ENCODE measurements at places on chromosomes 11 and 22.
A peak's percentile ranks its signal among the peaks of the same experiment; 100 is the strongest.

DNA sequence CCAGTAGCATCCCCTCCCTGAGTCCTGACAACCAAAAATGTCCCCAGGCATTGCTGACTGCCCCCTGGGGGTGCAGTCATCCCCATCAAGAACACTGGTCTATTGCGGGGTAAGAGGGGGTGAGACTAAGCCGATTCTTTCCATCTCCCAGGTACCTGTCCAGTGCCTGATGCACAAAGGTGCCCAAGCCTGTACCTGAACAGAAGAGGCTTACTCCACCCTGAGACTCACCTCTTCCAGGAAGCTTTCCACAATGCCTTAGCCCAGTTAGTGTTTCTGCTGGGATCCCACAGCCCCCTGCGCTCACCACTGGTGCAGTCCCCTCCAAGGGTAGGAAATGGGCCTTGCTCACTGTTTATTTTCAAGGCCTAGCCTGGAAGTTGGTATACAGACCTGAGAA is 22.9 kb downstream of the TPST2 start:
- no peak for DNase-seq

- no peak for DNase-seq
Observed at GRCh38 chr11:94593030-94593429, 25.9 kb downstream of the PIWIL4 start.

DNA sequence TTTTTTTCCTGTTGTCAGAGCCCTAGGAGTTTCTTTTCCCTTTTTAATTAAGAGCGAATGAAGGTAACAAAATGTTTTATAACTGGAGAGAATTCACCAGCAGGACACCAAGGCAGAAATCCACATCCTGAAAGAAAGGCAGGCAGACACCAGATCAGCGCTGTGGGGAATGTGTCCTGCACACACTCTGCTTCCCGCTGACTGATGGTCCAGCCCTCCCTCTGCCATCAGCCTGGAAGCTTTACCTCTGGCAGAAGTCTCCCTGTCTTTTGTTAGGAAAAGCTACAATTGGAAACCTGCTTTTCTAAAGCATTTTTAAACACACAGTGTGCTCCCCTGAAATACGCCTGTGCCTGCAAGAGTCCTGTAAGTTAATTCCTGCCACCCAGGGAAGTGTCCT is 638.5 kb downstream of the NTM start:
- DNase-seq: no peak

DNA sequence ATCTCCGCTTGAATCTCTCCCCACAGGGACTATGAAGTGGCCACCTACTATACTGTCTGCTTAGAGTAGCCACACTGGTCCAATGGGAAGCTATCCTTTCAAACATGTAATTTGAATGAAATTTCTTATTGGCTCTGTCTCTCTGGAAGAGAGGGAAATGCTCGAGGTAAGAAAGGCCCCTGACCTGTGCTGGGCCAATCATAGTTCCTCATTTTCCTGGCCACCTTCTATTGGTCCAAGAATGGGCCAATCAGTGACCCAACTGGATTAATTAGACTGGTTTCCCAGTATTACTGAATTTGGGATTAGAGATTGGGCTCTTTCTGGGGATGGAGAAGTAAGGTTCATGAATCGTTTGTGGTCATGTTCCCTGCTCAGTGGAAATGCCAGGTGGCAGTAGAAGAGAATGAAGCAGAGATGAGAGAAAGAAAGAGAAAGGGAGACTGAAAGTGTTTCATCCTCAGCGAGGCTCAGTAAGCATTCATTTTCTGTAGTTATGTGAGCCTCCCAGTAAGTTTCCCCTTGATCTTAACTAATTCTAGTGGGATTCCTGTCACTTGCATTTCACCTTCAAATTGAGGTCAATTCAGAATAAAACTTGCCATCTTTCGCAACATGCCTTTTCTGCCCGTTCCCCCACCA is 8.4 kb upstream of the MMP20 start:
- no peak for DNase-seq

GRCh38 chr22:22935546-22936157 is 48.0 kb downstream of the IGLL5 start:
- DNase-seq: no peak

DNA sequence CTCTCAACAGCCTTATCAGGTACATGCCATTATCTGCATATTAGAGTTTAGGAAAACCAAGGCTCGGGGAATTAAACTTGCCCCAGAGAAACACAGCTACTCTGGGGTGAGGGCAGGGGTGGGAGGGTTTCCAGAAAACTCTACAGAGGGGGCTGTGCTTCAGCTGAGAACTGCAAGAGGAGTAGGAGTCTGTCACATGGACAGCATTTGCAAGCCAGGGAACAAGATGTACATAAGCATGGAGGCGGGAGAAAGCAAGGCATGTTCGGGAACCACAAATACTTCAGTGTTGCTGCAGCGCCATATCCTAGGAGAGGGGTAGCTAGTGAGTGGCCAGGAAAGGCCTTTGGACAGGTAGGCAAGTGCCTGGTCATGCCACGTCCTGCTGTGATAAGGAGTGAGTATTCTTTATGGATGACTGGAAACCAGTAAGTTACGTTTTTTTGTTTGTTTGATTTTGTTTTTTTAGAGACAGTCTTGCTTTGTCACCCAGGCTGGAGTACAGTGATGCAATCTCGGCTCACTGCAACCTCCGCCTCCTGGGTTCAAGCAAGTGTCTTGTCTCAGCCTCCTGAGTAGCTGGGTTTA is 57.2 kb downstream of the GRAMD1B start:
- no peak for DNase-seq

- DNase-seq: no peak
Observed at GRCh38 chr11:133153031-133153430, 379.3 kb downstream of the OPCML start.

- no peak for DNase-seq
Observed at GRCh38 chr11:65401803-65402248, 15.4 kb downstream of the FRMD8 start.

- DNase-seq: peak; percentile 51
Observed at GRCh38 chr11:71998649-71999310, at the start of gene IL18BP. Gene IL18BP (plus strand): TSS chr11:71998909. CDS start chr11:71999985, 1,076 bp downstream.

DNA sequence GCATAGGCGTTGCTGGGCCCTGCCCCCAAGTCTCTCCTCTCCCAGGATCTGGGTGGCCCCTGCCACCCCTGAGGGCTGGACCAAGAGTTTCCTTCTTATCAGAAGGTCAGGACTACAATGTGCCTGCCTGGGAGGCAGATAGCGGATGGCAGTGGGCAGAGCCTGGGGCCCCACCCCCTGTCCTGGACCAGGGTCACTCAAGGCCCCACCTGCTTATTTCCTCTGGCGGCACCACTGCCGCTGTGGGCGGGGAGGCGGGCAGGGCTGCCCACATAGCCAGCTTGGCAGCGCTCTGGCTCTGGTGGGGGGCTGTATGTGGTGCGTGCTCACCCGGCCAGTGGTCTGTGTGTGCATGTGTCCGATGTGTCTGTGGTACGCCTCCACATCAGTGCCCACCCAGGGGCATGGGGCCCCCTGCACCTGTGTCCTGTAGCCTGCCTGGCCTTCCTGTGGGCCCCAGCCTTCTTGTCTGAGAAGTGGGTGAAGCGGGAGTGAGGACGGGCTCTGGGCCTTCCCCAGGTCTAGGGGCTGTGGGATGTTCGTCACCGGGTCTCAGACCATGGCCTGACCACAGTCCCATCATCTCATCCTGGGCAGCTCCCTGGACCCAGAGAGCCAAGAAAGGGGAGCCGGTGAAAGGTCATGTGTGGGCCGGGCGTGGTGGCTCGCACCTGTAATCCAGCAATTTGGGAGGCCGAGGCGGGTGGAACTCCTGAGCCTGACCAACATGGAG is 3.0 kb downstream of the GAS2L1 start:
- no peak for DNase-seq

DNA sequence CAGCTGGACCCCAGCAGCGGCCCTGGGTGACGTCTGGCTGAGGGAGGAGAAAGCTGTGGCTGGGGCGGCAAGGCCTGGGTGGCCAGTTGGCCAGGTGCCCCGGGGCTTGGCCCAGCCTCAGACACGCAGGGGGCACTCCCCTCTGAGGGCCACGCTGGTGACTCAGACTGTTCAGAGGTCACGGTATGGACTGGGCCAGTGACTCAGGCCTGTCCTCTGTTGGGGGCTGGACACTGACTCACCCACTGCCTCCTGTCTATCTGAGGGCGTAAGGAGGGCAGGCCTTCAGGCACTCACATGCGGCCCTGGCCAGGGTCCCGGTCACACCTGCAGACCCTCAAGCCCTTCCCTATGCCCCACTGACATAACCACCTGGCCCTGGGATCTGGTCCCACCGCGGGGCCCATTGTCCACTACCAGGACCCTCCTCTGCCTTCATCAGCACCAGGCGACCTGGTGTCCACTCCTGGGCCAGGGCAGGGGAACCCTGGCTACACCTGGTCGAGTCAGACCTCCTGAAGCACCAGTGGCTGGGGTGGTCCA is 3.7 kb upstream of the MUC5AC start:
- DNase-seq: no peak

DNA sequence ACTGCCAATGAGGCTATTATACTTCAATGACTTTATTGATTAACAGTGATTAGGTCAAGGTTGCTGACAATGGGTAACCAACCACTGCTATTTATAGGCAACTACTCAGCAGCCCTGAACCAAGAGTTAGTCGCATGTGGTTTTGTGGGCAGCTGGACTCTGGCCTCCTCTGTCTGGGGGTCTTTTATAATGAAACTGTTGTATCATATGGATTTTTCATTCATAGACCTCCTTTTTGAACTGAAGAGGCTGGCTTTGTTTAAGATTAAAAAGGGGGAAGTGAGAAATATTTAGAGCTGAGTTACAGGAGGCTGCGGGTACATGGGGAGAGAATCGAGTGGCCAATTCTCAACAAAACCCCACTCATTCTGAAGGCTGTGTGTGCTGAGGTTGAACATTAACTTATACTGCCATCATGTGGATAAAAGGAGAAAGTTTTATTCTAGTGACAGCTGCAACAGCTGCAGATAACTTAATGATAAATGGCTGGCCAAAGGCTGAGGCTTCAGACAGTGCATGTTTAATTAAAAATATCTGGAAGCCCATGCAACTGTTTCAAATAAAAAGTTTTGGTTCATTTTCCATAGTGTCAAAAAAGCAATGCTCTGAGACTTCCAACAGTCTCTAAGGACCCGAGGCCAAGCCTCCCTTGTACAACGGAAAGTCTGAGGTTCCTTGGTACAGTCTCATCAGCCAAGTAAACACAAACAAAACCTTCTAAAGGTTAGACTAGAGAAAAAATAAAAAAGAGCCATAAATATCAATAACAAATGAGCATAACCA is 682.6 kb downstream of the KCNA4 start:
- DNase-seq: no peak

DNA sequence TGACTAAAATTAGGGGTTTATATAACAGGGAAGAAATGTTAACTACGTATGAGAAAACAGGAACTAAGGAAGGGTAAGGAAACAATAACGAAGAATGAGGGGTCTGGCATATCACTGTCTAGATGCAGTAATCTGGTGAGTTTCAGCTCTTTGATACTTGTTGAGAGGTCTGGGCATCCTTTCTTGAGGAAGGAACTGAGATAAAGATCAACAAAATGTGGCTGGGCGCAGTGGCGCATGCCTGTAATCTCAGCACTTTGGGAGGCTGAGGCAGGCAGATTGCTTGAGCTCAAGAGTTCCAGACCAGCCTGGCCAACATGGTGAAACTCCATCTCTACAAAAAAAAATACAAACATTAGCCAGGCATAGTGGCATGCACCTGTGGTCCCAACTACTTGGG is 2.7 kb downstream of the DCDC1 start:
- DNase-seq: no peak

- DNase-seq: no peak
Observed at GRCh38 chr11:6876325-6876724, at the start of gene OR10A4. Gene OR10A4 (plus strand): TSS chr11:6876625. CDS start chr11:6876648, 23 bp downstream.

DNA sequence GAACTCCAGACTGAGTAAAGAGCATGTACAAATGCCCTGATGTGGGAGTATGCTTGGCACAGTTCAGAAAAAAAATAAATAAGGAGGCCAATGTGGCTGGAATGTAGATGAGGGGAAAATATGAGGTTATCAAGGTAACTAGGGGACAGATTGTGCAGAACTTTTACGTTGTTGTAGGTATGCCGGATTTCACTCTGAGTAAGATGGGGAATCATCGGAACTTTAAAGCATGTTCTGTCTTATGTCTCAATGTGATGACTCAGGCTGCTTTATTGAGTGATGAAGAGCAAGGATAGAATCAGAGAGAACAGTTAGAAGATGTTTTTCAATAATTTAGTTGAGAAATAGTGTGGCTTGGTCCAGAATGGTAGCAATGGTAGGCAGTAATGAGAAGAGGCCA is 130.4 kb downstream of the C11orf87 start:
- DNase-seq: no peak

DNA sequence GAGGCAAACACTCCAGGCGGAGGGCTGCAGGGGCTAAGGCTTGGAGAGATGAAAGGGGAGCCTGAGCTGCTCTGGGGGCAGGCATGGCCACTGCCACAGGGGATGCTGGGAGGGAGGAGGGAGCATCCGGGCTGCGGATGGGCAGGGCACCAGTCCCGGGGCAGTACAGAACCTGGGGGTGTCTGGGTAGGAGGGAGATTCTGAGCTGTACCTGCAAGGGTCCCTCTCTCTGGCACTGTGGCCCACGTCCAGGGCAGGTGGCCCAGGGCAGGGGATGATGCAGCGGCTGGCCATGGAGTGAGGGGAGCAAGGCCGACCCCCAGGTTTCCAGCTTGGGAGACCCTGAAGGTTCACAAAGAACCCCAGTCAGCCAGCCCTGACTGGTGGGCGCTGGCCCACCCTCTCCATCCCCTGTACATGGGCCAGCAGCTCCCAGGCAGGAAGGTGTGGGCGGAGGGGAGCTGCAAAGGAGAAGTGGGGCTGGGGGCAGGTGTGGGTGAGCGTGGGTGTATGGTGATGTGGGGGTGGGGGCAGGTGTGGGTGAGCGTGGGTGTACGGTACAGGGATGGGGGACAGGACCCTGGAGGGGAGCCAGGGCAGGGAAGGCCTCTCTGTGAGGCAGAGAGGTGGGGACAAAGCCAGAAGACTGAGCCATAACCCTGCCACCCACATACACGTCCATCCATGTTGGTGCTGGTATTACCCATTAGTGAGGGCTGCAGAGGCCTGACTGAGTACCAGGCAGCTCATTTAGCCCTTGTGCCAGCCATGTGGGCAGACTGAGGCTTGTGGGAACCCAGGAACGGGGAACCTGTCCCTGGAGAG is 2.2 kb upstream of the TNFRSF13C start:
- DNase-seq: no peak

DNA sequence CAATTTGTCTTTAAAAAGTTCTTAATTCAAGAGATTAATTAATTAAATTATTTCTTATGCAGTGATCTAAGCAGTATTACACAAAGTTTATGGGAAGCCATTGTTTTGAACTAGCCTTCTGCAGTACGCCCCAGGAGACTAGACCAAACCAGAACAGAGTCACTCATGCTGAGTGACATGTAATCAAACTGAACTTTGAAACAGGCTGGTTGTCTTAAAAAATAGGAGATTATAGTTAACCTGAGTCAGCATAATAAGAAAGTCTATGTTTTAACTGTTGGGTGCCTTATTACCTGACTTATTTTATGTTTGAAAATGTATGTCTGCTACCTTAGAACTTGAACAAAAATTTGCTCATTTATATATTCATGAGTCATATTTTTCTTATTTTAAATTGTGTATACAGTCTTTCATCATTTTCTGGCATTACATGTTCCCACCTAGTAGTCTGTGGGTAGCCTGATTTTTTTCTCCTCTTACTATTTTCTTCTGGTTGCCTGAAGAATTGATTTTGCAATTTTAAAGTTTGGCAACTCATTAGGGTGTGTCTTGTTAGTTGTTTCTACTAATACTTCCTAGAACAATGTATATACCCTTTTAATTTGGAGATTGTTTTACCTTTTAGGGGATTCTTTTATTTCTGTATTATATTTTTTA is 161.4 kb downstream of the AASDHPPT start:
- DNase-seq: no peak

- DNase-seq: no peak
Observed at GRCh38 chr11:100863080-100863581, 176.0 kb downstream of the ARHGAP42 start.

GRCh38 chr22:23682827-23683355 is 7.9 kb upstream of the RGL4 start:
- DNase-seq: no peak
